H1 (cell line): ENCODE measurements at places on chromosomes 3 and 15. TPM values are rescaled to one million over a fixed set of nuclear protein-coding genes. Genes with fewer than 3 reads are reported as not detected.

DNA sequence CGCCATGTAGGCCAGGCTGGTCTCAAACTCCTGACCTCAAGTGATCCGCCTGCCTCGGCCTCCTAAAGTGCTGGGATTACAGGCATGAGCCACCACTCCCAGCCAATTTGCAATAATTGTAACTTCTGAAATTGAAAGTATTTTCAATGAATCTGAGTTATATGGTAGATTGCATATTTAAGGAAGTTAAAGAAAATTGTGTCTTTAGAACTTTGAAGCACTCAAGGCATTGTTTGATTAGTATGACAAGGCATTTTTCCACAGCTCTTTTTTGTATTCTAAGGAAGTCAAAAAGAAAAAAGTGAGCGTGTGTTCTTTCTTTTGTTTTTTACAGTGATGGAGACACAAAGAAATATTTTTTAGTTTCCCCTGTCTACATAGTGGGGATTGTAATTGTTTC is 15.7 kb upstream of the RPLP1 start:
- peaks cover 83% of the 10 kb centered on the region for H3K36me3 ChIP-seq
- no peak overlapping the region for H3K4me3 ChIP-seq
- H3K27ac ChIP-seq, result no peak overlapping the region
- H3K4me1 ChIP-seq, result no peaks in the 10 kb centered on the region; the same call in 1 of the 2 replicates
- no peak for DNase-seq

DNA sequence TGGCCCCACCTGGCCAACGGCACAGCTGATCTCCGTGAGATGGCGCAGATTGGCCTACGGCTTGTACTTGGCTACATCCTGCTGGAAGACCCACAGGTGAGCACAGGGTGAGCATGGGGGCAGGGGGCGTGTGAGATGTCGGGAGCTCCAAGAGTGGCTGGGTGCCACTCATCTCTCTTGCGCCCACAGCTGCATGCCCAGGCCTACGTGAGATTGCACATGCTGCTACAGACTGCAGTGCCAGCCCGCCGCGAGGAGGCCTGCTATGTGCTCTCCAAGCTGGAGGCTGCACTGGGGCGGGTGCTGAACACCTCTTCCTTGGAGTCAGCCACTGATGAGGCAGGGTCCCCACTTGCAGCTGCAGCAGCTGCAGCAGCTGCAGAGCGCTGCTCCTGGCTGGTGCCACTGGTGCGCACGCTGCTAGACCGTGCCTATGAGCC is 22.3 kb downstream of the NBEAL2 start:
- DNase-seq, result no peak
- H3K4me3 ChIP-seq, result no peak overlapping the region
- H3K4me1 ChIP-seq, result peaks cover 3% of the 10 kb centered on the region
- H3K27me3 ChIP-seq, result no peaks in the 10 kb centered on the region
- peaks cover 27% of the 10 kb centered on the region for H3K36me3 ChIP-seq
- no peak overlapping the region for H3K27ac ChIP-seq

DNA sequence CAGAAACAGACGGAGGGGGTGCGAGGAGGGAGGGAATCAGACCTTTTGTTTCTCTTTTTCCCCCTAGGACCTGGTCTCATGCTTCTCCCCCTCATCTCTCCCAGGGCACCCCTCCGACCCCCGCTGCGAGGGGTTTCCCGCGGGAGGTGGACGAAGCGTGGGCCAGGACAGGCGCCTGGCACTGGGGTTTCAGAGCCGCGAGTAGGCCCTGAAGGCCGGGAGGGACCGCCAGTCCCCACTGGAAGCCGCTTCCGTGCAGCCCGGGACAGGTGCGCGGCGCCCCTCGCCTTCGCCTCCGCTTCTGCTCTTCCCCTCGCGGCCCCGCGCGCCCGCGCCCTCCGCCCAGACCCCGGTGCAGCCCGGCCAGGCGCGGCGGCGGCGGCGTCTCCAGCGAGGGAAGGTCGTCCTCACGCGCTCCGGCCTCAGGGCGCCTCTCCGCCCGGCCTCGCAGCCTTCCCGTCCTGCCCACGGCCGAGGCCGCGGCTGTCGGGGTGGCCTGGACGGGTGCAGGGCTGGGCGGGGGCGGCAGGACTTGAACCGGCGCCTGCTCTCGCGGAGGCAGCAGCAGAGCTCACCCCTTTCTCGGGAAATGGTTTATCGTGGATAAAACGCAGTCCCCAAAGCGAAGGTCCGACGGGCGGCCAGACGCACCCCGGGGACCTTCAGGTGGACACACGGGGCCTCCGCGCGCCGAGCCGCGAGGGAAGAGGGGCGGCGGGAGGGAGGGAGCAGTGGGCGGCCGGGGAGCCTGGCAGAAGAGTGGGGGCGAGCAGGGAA is 31.5 kb upstream of the ADAMTS17 start:
- peaks cover 5% of the 10 kb centered on the region for H3K27me3 ChIP-seq
- DNase-seq, result peak; percentile 58
- H3K4me1 ChIP-seq, result no peaks in the 10 kb centered on the region; the same call in 1 of the 2 replicates
- H3K36me3 ChIP-seq, result no peaks in the 10 kb centered on the region

DNA sequence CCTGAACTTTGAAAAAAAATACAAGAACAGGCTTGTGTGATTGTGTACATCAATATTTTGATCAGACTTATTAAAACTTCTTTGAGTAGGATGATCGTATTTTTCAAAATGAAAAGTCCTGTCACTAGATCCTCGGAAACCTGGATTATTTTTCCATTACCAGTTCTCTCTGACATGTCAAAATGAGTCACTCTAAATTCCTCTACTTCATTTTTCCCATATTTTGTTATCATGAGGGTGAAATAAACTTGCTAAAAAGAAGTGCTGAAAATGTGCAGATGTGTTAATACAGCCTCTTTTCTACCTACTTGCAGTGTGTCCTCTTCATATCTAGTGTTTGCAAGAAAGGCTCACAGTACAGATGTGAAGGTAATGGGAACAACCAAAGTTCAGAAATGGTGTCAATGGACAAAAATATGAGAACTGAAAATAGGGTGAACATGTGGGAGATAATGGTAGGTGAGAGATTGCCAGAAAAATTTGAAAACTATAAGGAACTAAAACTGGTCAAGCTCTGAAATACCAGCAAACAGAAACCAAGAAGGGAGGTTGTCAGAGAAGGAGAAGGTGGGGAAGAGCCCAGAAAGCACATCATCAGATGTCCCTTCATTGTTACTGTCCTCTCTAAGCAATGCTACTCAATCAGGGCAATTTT is 108.2 kb downstream of the EOMES start:
- no peaks in the 10 kb centered on the region for H3K27me3 ChIP-seq
- no peaks in the 10 kb centered on the region for H3K36me3 ChIP-seq

DNA sequence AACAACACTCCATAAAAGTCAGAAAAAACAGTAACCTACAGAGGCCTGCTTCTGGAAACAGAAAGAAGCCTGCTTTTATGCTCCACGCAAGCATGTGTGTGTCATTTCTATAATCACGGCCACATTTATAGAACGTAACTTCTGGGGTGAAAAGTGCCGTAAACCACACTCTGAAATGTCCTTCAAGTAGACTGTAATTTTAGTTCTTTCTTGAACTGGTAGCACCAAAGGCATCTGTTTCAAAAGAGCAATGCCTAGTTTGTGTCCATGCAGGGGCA is 19.5 kb upstream of the CMTM7 start:
- no peak overlapping the region for H3K27ac ChIP-seq
- no peaks in the 10 kb centered on the region for H3K27me3 ChIP-seq
- DNase-seq, result no peak
- H3K4me3 ChIP-seq, result no peak overlapping the region
- no peaks in the 10 kb centered on the region for H3K36me3 ChIP-seq
- H3K4me1 ChIP-seq, result no peaks in the 10 kb centered on the region; the same call in 1 of the 2 replicates

DNA sequence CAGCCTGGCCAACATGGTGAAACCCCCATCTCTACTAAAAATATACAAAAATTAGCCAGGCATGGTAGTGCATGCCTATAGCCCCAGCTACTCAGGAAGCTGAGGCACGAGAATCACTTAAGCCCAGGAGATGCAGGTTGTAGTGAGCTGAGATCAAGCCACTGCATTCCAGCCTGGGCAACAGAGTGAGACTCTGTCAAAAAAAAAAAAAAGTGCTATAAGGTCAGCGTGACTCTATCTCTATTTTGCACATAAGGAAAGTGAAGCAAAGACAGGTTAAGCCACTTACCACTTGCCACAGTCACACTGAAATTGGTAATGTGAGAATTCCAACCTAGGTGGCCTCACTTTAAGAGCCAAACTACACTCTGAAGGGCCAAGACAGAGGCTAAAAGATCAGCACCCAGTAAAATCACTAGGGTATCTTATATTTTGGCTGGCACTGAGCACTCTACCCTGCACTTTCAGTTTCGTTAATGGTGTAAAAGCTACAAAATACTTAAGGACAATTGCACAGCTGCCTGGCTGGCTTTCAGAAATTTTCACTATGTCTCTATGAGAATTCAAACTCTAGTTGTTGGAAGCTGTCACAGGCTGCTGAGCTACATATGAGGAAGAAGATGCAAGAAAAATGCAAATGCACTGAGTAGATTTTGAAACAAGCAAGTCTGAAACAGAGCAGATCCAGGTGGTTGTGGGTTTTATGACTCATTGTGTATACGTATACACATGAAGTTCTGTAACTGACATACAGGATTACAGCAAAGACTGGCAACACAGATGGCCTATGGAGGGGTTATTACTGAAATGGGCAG is 32.7 kb downstream of the TRANK1 start:
- no peak for DNase-seq
- no peak overlapping the region for H3K27ac ChIP-seq
- no peaks in the 10 kb centered on the region for H3K27me3 ChIP-seq
- no peaks in the 10 kb centered on the region for H3K4me1 ChIP-seq

DNA sequence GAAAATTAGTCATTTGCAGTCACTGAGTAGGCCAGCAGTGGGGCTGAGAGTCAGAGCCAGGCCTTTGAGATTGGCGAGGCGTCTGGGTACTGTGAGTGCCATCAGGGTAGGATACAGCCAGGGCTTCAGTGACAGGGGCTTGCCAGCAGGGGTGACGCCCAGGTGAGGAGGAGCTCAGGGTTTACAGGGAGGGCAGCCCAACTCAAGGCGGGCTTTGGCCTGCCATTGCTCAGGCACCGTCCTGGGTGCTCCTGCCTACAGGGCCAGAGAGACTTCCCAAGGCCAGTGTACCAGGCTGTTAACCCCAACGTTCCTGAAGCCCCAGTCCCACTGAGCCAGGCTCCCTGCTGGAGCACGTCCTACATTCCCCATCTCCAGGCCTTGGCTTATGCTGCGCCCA is 152.0 kb downstream of the FBLN2 start:
- H3K27me3 ChIP-seq, result no peaks in the 10 kb centered on the region
- H3K27ac ChIP-seq, result no peak overlapping the region
- peaks cover 5% of the 10 kb centered on the region for H3K4me1 ChIP-seq
- H3K4me3 ChIP-seq, result no peak overlapping the region
- no peaks in the 10 kb centered on the region for H3K36me3 ChIP-seq
- DNase-seq, result no peak

GRCh38 chr3:22296601-22297000 is 545.6 kb upstream of the ZNF385D start:
- H3K36me3 ChIP-seq, result no peaks in the 10 kb centered on the region
- no peak for DNase-seq
- H3K27me3 ChIP-seq, result no peaks in the 10 kb centered on the region
- no peaks in the 10 kb centered on the region for H3K4me1 ChIP-seq
- no peak overlapping the region for H3K4me3 ChIP-seq

DNA sequence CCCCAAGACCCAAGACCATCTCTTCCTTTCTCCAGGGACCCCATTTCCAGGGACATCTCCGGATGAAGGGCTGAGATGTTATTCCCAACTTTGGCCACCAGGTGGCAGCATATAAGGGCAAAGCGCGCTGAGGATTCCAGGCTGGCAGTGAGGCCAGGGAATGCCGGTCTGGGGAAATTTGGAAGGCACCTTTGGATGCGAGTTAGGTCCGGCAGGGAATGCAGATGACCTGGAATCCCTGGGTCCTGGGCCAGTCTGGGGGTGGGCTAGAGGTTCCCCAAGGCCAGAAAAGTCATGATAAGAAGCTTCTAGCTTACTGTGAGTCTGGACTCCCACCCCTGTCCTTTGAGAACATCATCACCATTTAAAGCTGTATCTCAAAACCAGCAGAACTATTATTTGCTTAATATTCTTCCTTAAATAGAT is 1.6 kb upstream of the CHST13 start:
- no peaks in the 10 kb centered on the region for H3K36me3 ChIP-seq
- H3K4me1 ChIP-seq, result peaks cover 7% of the 10 kb centered on the region
- DNase-seq, result peak; percentile 87

DNA sequence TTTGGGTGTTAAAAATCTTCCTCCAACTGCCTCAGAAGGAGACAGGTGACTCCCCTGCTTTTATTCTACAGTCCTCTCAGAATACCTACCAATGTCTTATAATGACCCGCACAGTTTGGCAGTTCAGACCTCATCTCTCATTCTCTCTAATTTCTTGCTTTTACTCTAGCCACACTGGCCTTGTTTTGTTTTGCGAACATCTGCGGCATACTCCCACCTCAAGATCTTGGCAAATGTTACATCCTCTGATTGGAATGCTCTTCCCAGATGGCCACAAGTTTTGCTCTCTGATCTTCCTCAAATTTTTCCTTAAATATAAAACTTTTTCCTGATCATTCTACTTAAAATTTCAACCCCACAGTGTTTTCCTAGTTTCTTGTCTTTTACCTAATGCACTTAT is 94.1 kb downstream of the PLSCR2 start:
- DNase-seq, result no peak
- H3K27me3 ChIP-seq, result no peaks in the 10 kb centered on the region
- no peaks in the 10 kb centered on the region for H3K36me3 ChIP-seq
- no peak overlapping the region for H3K27ac ChIP-seq

GRCh38 chr3:16122155-16122554 is 52.3 kb upstream of the GALNT15 start:
- DNase-seq, result no peak
- H3K27me3 ChIP-seq, result no peaks in the 10 kb centered on the region
- H3K4me3 ChIP-seq, result no peak overlapping the region
- no peaks in the 10 kb centered on the region for H3K36me3 ChIP-seq
- no peaks in the 10 kb centered on the region; the same call in 1 of the 2 replicates for H3K4me1 ChIP-seq
- no peak overlapping the region for H3K27ac ChIP-seq

DNA sequence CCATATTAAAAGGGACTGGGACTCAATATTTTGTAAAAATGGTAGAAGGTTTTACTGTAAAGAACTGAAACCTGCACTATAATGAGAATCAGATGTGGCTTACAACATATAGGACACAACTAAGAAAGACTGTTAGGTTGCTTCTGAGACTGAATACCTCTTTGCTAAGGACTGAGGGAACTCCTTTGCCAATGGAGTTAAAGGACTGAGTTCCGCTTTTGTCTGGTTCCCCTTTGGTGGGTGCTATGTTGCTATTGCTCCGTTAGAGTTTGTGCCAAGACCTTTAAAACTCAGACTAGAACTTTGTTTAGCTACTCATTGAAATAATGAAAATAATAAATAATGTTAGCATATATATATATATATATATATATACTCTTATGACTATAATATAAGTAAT is 147.8 kb upstream of the KCNMB2 start:
- no peaks in the 10 kb centered on the region for H3K4me1 ChIP-seq
- H3K27ac ChIP-seq, result no peak overlapping the region
- DNase-seq, result no peak
- H3K4me3 ChIP-seq, result no peak overlapping the region

GRCh38 chr15:61687124-61687523 is 373.1 kb downstream of the VPS13C start:
- H3K36me3 ChIP-seq, result no peaks in the 10 kb centered on the region
- no peak overlapping the region for H3K4me3 ChIP-seq
- no peak overlapping the region for H3K27ac ChIP-seq
- DNase-seq, result no peak
- H3K4me1 ChIP-seq, result peaks cover 2% of the 10 kb centered on the region
- H3K27me3 ChIP-seq, result no peaks in the 10 kb centered on the region

ATP10A gene
- total RNA-seq, result 2.8 and 3.4 TPM in 2 replicates

ZBTB20 gene
- 0.46 and 1.3 TPM in 2 replicates for total RNA-seq

PIGB gene
- total RNA-seq, result 4.3 and 6.1 TPM in 2 replicates

SUCNR1 gene
- not detected in 2 replicates for total RNA-seq

LRRC15 gene
- 0.37 and 0.40 TPM in 2 replicates for total RNA-seq

CNTN6 gene
- total RNA-seq, result not detected in 2 replicates

PSTPIP1 gene
- total RNA-seq, result 0.63 and 1.8 TPM in 2 replicates

CASR gene
- 0.25 and 0.58 TPM in 2 replicates for total RNA-seq
